ENCODE measurements at places on chromosomes 1 and 21.

GRCh38 chr1:12436817-12437599, 181.0 kb downstream of the DHRS3 start:
- DNase-seq = no peak

GRCh38 chr1:31955917-31956736, 18.0 kb upstream of the PTP4A2 start:
- peak; percentile 85 for DNase-seq

DNA sequence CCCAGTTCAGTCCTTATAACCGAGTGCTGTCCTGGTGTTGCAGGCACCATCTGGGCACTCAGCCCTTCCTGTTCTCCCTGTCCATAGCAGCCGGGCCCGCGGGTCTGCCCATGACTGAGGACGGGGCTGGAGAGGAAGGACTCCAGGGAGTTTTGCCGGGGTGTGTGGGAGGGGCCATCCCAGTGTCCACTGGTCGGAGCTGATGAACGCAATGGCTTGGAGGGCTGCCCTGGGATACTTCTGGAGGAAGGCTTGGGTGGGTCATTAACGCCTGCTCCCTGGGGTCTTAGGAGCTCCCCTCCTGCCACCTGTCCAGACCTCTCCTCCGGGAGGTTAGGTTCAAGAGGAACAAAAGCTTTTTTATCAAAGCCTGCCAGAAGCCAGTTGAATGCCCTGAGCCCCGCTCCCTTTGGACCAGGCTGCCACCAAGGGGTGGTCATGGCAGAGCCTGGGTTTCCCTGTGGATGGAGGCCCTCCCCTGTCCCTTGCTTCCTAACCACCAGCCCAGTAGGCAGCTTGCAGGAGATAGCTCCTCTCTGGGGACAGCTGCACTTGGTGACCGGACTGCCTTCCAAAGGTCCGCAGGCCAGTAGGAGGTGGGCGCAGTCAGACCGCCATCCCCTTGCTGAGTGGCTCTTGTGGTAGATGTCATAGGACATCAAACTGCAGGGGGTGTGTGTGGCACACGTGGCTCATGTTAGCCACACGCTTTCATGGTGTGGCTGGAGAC, 61.3 kb downstream of the TRIM11 start:
- no peak for DNase-seq

DNA sequence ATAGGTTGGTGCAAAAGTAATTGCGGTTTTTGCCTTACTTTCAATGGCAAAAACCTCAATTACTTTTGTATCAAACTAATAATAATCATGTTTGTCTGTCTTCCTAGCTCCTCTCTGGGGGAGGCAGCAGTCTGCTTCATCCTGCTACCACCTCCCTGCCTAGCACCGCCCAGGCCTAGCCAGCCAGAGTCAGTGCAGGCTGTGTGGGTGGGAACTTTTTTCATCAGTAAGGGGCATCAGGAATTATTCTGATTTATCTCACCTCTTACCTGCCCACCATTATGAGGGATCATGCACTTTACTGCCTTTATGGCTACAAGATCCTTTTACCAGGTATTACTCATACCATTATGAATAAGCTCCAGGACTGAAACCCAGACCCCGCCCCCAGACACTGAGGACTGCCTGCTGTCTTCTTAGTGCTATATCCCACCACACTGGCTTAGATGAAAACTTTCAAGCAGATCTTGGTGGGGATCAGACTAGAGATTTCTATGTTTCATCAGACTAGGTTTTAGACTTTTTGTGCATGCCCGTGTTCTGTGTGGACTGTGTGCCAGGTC, 116.4 kb downstream of the PBX1 start:
- DNase-seq = no peak

GRCh38 chr1:21871943-21872342, 59.9 kb downstream of the LDLRAD2 start:
- DNase-seq = no peak

DNA sequence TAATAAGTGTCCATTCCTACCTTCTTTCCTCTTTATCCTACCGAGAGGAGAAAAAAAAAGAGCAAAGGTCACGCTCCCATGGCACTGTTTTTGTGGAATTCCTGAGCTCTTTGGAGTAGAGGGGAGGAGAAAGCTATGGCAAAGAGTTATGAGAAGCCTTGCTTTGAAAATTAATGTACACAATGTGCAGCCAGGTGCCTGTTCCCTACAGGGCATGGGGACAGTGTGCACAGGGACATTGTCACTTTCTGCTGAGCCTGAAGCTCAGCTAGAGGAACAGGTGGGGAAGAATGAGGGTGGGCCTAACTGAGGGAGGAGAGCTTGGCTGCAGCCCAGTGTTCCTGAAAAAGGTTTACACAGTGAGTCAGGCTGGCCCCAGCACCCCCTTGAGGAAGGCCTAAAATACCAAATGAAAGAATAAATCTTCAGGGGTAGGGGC, 66.1 kb downstream of the PLXNA2 start:
- no peak for DNase-seq

GRCh38 chr1:8915446-8915845, 30.2 kb upstream of the CA6 start:
- DNase-seq = no peak

- no peak for DNase-seq
Measured at GRCh38 chr1:178579562-178579961, 66.7 kb downstream of the TEX35 start.

- DNase-seq = no peak
Measured at GRCh38 chr1:205650241-205650640, 18.4 kb upstream of the ELK4 start.

DNA sequence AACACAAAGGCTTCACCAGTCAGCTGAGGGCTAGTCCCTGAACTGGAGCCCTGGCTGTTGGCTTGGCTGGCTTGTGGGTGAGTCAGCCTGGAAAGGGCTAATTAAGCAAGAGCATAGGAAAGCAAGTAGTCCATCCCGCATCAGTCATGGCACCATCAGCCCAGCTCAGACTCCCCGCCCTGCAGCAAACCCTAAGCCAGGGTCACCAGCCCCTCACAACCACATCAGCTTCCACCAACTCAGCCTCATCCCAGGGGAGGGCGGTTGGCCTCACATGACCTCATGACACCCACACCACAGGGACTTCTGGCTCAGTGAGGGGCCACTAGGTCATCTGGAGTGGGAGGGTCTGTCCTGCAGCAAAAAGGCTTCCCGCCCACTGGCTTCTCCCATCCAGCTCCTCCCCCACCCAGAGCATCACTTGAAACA, 7.0 kb upstream of the SPATC1L start:
- DNase-seq = peak; percentile 88

DNA sequence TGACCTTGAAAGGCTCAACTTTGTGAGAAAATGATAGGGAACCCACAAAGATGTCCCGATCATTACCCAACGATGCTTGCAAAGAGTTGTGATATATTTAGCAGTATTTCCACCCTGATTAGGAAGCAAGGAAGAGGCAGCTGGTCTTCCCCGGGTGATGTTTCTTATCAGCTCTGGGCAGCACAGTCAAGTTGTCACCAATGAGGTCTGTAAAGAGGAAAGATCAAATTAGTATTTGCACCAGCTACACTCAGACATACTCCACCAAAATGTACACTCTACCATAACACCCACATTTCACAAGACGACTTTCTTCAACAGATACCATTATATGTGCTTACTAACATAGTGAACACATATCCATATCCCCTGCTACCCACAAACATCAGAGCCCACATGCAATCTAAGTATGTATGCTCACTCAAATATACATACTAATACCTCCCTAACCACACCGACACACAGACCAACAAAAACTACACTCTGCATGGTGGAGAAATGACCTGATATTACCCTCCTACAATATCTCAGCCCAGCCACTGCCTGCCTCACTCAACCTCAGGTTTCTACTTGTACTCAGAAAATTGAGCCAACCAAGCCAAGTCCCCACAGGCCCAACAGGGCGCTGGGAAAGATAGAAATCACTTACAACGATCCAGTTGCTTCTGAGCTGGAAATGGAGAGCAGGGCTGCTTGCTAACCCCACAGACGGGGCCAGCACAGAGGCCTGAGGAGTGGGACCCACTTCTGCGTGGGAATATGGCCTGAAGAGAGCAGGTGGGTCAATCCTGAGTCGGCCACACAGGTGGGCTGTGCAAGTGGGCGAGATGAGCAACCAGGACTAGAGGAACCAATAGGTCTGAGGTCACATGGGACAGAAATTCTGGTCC, 4.6 kb upstream of the BTG2 start:
- no peak for DNase-seq

DNA sequence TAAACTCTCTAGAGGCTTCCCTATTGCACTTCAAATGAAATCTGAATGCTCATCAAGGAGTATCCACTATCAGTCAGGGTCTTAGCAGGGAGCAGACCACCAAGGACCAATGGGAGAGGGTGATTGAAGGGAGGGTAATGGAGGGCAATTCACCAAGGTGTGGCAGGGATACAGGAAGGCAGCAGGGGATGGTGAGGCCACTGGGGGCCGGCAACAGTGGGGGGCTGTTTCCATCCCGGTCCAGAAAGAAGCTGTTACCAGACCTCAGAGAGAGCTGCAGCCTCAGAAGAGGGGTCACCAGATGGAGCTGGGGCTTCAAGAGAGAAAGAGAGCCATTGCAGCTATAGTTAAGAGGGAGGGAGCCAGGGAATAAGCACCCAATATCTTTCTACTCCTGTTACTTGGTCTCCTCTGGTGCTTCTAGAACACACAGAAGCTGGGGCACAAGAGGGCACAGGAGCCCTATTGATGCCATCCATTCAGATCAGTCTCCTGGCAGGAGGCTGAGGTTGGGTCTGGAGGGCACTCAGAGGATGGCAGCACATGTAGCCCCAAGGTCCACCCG, 417.6 kb downstream of the PTPRU start:
- DNase-seq = no peak

- DNase-seq = no peak
Measured at GRCh38 chr1:53376742-53377437, 49.0 kb upstream of the LRP8 start.

DNA sequence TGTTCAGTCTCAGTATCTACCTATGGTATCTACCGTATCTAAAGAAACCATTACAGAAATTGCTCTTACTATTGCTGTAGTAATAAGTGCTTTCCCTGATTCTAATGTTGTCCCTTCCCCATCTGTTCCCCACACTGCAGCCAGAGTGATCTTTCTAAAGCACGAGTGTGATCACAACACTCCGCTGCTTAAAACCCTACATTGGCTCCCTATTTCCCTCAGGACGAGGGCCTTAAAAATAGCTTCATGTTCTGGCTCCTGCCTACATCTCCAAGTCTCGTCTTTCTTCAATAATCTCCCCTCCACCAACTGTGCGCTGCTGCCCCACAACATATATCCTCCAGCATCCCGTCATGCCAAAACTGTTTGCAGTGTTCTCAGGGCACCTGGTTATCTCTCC, 150.6 kb downstream of the SDCCAG8 start:
- no peak for DNase-seq

- no peak for DNase-seq
Measured at GRCh38 chr1:206856674-206857464, 8.6 kb upstream of the IL20 start.

DNA sequence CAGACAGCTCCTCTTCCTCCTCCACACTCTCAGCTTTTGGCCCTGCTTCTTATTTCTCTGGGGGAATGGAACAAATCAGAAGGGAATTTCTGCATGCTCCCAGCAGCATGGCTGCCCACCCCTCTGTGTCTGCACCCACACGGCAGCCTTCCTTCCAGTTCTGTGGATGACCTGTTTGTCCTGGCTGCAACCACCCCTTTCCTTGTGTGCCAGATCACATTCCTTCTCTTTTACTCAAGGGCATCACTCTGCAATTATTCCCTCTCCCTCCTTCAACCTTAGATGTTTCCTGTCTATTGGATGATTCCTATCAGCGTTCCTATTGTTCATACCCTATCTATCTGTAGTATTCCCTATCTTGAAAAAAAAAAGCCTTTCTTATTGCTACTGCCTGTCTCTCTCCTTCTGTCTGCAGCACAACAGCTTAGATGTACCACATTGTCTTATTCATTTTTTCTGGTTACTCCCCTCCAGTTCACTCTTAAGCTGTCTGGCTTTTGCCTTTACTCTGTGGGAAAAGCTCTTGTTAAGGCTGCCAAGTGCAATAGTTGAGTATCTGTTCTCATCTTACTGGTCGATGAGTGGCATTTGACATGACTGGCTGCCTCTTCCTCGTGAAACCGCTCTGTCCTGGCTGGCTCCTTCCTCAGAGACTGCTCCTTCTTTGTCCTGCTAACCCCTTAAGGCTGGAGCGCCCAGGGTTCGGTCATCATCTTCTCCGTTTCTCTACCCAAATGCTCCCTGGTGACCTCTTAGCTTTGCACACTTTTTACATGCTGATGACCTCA, 351.1 kb downstream of the CAMTA1 start:
- no peak for DNase-seq

GRCh38 chr1:156842618-156843300, 16.2 kb downstream of the INSRR start:
- DNase-seq = no peak

DNA sequence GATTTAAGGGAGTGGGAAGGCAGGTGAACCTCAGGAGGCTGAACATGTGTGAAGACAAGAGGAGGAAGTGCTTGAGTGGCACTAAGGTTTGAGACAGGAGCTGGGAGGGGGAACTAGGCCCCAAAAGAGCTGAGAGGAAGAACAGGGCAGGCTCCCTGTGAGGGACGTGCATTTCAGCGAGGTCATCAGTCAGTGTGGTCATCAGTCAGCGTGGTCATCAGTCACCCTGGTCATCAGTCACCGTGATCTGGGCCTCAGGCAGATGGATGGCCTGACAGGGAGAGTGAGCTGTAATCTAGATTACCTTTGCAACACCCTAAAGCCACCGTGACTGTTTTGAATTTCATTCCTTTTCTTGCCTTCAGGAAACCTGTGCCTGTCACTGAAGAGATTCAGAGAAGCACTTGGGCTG, 29.1 kb downstream of the VTCN1 start:
- DNase-seq = no peak

DNA sequence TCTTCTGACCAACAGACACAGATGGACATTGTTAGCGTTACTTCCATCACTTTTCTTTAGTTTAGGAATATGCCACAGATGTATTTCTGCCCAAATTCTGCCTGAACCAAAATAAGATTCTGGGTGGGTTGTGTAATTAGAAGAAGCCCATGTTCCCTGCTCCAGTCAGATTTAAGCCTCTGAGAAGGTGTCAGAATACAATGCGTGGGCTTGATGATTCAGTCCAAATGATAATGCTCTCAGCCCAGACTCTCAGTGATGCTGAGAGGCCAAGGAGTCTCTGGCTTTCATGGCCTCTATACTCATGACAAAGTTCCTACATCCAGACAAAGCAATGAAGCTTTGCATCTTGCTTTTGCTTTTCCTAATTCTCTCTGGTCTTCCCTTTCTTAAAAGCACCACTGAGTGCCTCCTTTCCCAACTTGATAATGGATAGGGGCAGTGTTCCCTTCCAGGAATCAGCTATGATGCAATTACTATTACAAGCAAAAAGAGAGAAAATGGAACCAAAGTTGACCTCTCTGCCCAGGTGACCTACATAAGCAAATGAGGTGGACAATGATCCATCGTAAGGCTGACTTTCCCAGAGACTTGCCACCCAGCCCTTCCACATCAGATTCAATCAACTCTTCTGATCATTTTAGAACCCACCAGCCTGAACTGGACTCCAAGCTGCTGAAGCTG, 8.8 kb downstream of the SEC16B start:
- DNase-seq = no peak

DNA sequence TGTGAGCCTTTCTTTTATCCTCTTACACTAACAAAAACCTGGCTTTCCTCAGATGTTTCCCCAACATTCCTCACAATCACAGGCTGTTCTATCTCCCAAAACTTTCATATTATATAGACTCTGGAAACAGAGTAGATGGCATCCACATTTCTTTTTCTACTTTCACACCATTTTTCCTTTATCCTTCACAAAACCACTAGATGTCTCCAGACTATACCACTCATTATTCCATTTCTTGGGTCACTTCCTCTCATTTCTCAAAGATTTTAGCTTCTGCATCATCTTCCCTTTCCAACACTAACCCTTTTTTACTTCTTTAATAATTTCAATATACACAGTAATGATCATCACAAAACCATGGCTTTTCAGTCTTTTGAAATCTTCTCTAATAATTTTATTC, 286.0 kb upstream of the DEPDC1 start:
- no peak for DNase-seq

All from AG08396 (cell line).